Regular cardiac myocyte (primary cell): ENCODE measurements at places on chromosomes 11 and 22. TPM values are rescaled to one million over a fixed set of nuclear protein-coding genes. Genes with fewer than 3 reads are reported as not detected.

Gene UPK3A
- not detected in 2 replicates for total RNA-seq

Gene PKP3
- total RNA-seq: 2.1 and 2.8 TPM in 2 replicates

Gene TRMT2A
- 31.2 and 52.7 TPM in 2 replicates for total RNA-seq

Gene MYEOV
- total RNA-seq: 0.85 and 4.8 TPM in 2 replicates

Gene PNPLA3
- total RNA-seq: 4.8 and 6.2 TPM in 2 replicates

Gene ABCC8
- not detected in 2 replicates for total RNA-seq

Gene KRTAP5-1
- not detected in 2 replicates for total RNA-seq

Gene KREMEN1
- total RNA-seq: 1.3 and 3.4 TPM in 2 replicates

Gene TRIM44
- total RNA-seq: 12.1 and 39.1 TPM in 2 replicates
